ENCODE measurements at places on chromosomes 7 and 10.

DNA sequence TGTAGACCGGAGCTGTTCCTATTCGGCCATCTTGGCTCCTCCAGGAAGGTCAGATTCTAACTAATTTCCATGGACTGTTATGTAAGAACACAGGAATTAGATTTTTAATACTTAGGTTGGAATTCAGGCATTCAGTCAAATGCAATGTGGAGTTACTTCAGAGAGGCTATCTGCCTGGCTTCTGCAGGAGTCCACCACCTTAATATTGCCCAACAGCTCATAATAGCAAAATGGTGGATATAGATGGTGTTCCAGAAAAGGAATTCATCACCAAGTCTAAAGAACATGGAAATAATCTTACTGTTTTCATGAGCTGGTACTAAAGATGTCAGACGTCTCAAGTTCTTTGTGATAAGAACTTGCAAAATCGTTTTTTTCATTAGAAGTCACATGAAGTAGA is 39.5 kb downstream of the CRHR2 start:
- no peak for DNase-seq

DNA sequence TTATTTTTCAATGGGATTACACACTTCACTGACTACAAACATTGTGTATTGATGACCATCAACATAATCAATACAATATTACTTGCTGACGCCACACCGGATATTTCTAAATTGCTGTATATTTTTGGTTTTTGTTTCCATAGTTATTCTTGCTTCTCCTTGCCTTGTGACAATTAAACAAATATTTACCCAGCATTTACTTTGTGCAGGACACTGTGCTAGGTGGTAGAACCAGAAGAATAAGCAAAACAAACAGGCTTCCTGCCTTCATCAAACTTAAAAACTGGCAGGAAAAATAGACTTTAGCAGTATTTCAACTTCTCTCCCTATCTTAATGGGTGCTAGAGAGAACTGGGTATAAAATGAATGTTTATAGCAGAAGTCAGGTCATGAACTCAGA is 50.6 kb downstream of the ZNF277 start:
- DNase-seq = no peak

GRCh38 chr7:111264111-111264868 is 173.4 kb downstream of the LRRN3 start:
- DNase-seq = no peak

- no peak for DNase-seq
Measured at GRCh38 chr10:19532411-19532810, 283.8 kb upstream of the PLXDC2 start.

DNA sequence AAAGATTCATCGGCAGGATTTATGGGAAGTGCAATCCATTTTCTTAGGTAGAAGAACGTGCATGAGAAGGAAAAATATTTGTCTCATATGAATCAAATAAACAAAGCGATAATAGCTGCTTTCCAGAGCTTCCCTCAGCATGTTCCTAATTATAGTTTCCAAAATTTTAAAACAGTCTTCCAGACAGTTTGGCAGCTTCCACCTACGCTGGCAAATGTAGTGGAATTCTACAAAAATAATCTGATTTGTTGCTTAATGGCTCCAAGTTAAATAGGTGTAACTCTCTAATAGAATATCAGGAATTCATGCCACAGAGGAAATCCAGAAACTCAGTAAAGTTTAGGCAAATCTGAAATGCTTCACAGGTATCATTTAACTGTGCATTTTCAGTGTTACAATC is 23.3 kb upstream of the AGBL3 start:
- no peak for DNase-seq

DNA sequence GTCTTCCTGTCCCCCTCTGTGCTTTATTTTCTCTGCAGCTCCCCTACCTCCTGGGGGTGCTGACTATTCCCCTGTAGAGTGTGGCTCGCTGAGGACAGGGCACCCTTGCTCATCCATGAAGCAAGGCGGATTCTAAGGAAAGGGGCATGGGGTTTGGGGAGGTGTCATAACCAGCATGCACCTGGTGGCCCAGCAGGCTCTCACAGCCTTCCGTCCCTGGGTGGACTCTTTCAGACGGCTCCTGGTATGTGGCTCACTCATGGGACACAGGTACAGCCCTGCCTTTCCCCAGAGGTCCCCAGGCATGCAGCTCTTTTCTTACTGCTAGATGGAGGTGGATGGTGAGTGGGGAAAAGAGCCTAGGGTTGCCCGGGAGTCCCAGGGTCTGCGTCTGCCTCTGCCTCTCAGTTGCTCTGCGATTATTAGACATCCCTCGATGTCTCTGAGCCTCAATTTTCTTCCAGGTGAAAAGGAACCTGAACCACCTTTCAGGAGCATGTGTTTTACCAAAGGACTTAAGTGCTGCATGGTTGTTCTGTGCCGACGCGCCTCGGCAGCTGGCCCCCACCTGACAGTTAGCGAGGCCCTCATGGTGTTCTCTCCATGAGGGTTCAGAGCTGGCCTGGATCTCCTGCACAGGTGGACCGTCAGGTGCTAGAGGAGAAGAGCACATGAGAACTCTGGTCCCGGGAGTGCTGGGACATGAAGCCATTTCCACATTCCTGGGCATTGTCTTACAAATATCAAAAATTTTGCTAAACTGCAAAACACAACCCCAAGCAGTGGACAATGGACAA is 172.5 kb upstream of the SHH start:
- no peak for DNase-seq

DNA sequence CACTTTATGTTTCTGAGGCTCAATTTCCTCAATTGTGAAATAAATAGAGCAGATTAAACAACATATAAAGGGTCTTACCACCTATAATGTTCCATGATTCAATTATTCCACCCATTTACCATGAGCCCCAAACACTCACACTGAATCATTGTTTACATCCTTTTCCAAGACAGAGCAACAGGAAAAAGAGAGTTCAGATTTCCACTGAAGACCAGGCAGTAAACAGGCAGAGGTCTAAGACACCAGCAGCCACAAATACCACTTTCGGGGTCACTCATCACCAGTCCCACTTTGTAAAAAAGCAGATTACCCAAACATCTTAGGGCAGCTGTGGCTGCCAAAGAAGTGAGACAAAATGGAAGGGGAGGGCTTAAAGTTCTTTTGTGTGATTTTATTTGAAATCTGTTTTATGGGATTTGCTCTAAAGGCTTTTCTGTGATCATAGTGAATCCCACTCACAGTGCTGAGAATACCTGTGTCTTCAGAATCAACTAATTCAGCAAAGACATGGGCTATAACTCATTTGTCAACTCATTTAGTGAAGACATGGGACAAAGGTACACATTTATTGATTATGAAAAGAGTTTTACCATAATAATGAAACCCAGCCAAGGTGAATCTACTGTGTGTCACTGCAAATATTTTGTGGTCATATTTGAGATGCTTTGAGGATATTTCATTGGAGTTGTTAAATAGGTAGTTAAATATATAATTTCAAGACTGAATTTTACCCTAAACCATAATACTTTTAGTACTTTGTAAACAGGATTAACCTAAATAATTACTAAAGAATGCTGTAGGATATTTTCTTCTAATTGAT is 24.8 kb upstream of the DLD start:
- no peak for DNase-seq

DNA sequence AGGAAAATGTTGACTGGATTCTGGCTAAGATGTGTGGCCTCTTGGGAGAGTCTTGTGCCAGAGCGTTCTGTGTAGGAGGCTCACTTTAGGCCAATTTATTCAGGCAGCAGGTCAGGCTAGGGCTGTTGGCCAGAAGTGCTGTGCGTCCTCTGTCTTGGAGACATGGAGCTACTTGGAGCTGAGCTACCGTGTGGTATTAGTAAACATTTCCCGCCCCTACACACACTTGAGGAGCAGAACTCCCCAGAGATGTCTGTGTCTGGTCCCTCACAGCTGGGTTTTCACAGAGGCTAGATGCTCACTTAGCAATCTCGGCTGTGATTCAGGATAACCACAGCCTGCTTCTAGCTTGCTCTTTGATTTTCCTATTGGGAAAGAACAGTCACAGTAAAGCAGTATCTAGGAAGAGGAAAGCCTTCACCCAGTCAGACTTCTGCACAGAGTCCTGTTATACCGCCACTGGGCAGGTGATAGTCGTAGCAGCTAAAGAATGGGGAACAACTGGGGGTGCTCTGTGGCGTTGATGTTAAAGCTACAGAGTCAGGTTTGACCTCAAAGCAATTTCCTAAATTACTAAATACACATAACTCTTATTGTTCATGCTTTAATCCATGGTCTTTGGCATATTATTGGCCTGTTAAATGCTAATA is 86.7 kb downstream of the MDFIC start:
- DNase-seq = no peak

GRCh38 chr7:20374399-20374798 is 43.7 kb downstream of the ITGB8 start:
- DNase-seq = no peak
